ENCODE measurements at places on chromosomes 1 and 21.

DNA sequence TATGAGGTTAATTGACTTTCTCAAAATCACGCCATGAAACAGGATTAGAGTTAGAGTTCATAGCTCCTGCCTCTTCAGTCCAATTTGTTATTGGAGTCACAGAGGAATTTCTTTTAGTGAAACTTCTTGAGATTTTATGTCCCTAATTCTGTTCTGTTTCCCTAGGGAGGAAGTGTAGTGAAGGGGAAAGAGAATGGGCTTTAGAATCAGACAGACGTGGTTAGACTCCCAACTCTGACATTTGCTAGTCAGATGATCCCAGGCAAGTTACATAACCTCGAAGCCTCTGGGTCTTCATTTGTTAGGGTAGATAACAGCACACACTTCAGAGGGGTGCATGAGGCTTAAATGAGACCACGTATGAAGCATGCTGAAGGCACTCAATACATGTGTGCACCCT is 83.9 kb downstream of the ASTN1 start:
- no peak for DNase-seq

DNA sequence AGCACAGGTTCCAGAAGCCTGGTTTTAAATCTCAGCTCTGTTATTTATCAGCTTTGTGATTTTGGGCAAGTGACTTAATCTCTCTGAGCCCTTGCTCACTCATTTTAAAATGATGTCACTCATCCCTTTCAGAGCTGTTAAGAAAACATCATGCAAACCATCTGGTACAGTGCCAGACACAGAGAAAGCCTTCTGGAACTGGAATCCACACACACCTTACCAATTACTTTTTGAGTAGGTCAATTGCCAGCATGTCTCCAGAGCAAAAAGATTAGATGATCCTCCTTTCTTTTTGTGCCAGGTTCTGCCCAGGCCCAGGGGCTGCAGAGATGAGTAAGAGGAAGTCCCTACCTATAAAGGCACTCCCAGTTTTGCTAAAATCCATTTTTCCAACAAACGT is 61.3 kb downstream of the ROR1 start:
- DNase-seq, result no peak

GRCh38 chr1:6358757-6359201 is 34.8 kb downstream of the ACOT7 start:
- DNase-seq, result no peak

GRCh38 chr1:44433209-44433608 is 28.2 kb downstream of the RNF220 start:
- DNase-seq, result no peak

DNA sequence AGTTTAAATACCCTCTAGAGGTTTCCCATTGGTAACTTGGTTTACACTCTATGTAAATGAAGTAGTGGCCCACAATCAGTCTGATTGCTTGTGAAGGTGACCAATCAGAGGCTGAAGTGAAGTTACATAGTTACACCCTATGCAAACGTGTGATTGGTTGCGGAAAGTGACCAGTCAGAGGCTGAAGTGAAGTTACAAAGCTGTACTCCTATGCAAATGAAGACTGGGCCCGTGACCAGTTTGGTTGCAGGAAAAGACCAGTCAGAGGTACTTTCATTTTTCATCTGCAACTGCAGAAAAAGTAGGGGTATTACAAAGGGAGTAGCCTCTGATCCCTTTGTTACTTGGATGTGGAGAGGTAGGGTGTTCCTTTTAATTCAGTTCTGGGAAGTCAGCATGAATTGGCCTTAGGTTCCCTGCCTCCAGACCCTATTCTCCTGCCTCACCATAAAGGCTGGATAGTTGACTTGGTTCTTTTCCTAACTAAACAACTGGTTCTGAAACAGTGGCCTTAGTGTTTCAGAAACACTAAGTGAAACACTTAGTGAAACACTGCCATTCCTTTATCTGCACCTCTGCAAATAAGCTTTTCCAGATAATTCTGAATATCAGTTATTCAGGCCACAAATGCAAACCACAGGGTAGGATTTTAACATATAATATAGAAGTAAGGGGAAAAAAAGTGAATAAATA is 39.3 kb downstream of the MAGI3 start:
- no peak for DNase-seq

DNA sequence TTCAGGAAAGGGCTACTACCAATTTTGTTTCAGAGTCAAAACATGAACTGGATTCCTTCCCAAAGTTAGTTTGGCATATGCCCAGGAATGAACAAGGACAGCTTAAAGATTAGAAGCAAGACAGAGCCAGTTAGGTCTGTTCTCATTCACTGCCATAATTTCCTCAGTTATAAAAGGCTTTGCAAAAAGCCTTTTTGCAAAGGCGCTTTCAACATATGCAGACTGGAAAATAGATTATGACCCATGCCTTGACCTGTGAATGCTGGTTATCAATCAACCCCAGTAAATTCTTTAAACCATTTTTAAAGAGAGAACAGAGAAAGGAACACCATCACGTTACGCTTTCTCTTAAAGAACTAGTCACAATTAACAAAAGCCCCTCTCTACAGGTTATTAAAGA is 1.7 kb upstream of the FRRS1 start:
- DNase-seq, result no peak

- DNase-seq, result no peak
Observed at GRCh38 chr1:158952416-158952815, 21.1 kb downstream of the PYHIN1 start.

GRCh38 chr1:66296370-66296769 is 237.6 kb upstream of the SGIP1 start:
- no peak for DNase-seq

GRCh38 chr1:200684015-200684414 is 14.3 kb upstream of the DDX59 start:
- no peak for DNase-seq

GRCh38 chr21:37196847-37197246 is 70.3 kb downstream of the VPS26C start:
- DNase-seq, result no peak

DNA sequence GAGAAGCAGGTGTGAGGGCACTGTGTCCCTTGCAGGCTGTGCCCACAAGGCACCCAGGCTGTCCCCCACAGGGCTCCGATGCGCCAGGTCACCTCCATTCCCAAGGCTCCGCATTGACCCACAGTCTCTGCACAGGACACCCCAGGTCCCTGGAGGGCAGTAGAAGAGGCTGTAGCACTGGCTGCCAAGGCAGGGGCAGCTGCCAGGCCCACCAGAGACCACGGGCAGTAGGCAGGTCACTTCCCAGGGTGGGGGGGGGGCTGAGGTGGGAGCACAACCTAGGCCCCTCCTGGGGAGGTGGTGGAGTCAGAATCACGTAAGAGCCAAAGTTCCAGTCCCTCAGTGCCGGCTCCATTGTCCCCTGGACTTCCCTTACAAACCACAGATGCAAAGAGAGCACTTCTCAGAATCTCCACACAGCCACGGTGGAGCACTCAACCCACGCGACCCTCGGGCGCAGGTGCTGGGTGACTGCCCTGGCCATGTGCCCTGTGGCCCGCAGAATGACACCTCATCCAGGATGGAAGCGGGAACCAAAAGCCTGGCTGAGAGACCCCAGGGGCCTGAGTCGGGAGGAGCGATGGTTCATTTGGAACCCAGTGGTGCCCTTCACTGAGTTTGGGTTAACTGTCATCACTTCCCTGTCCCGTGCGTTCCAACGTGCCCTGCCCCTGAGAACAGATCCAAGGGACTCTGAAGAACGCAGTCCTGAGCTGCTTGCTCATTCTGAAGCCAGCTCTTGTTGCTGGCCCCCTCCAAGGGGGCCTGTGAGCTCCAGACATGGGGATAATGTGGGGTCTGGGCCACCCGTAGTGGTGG is 69.7 kb upstream of the PDE9A start:
- no peak for DNase-seq

- DNase-seq, result no peak
Observed at GRCh38 chr1:1876335-1876930, 14.5 kb downstream of the GNB1 start.

- no peak for DNase-seq
Observed at GRCh38 chr1:190906206-190906725, 428.6 kb upstream of the BRINP3 start.

- DNase-seq, result no peak
Observed at GRCh38 chr1:18351735-18352134, 129.0 kb upstream of the KLHDC7A start.

- no peak for DNase-seq
Observed at GRCh38 chr1:221286399-221286798, 407.2 kb downstream of the HLX start.

- no peak for DNase-seq
Observed at GRCh38 chr1:247386687-247387086, 29.3 kb upstream of the NLRP3 start.

GRCh38 chr21:42973309-42973990 is 912 bp upstream of the PKNOX1 start:
- DNase-seq, result peak; percentile 44

- DNase-seq, result no peak
Observed at GRCh38 chr1:102897557-102897956, 210.8 kb downstream of the COL11A1 start.

DNA sequence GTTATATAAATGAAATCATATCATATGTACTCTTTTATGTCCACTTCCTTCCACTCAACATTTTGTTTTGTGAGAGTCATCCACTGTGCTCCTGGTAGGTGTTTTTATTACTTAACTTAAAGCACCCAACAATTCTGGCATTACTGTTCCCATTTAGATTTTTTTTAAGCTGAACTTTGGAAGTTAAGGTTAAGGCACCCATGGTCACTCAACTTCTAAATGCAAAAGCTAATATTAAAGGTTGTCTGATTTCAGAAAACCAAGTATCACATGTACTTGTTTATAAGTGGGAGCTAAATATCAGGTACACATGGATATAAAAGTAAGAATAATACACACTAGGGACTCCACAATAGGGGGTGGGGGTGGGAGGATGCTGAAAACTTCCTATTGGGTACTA is 42.7 kb downstream of the SCMH1 start:
- DNase-seq, result no peak

GRCh38 chr1:228289996-228290881 is 82.4 kb downstream of the OBSCN start:
- peak; percentile 35 for DNase-seq

GRCh38 chr1:101219924-101220870 is 16.6 kb upstream of the S1PR1 start:
- DNase-seq, result no peak

DNA sequence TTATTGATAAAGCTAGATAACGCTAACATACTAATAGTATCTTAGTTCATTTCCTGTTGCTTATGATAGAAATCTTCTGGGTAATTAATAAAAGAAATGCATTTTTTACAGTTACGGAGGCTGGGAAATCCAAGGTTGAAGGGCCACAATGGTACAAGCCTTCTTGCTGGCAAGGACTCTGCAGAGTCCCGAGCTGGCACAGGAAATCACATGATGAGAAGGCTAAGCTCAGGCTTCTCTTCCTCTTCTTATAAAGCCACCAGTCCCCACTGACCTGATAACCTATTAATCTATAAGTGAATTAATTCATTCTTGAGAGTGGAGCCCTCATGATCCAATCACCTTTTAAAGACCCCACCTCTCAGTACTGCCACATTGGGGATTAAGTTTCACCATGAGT is 82.6 kb downstream of the GPR161 start:
- no peak for DNase-seq

GRCh38 chr1:185207170-185207569 is 50.2 kb downstream of the SWT1 start:
- DNase-seq, result no peak

- DNase-seq, result no peak
Observed at GRCh38 chr1:41876576-41877445, 41.9 kb downstream of the HIVEP3 start.

DNA sequence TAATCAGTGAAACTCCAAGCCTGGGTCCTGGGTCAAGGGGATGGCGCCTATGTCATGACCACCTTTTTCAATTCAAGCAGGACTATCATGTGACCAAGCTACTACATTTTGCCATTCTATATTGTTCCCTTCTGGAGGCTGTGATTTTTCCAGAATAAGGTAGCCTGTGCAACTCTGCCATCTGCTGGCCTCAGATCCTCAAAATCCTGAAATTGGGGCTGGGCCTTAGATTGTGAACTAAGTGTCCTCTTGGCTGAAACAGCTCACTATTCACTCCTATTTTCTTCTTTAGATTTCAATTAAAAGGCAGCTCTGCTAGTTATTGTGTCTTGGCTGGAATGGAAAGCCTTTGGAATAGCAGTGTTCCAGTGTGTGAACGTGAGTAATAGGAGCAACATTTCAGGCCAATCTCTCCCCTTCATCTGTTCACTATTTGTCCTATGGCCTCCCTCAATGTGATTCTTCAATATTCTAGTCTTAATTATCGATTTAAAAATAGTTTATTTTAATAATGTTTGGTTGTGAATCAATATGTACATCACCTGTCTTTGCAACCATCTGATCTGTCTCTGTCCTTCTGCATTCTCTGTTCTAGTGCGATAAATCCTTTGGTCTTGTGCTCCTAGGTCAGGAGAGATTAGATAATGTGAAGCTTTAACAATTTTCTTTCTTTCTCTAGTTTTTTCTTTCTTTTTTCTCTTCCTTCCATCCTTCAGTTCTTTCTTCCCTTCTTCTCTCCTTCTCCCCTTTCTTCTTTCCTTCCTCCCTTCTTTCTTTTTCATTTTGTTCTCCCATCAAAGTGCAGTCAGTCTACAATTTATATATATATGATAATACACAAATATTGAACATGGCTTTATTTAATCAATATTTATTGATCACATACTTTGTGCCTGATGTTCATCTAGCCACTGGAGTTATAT is 69.8 kb downstream of the CR1 start:
- DNase-seq, result no peak

- no peak for DNase-seq
Observed at GRCh38 chr1:116722016-116722838, 32.0 kb upstream of the CD2 start.

- DNase-seq, result no peak
Observed at GRCh38 chr1:3598522-3599285, 12.6 kb downstream of the MEGF6 start.

GRCh38 chr1:33343539-33343938 is 22.6 kb upstream of the A3GALT2 start:
- DNase-seq, result no peak

DNA sequence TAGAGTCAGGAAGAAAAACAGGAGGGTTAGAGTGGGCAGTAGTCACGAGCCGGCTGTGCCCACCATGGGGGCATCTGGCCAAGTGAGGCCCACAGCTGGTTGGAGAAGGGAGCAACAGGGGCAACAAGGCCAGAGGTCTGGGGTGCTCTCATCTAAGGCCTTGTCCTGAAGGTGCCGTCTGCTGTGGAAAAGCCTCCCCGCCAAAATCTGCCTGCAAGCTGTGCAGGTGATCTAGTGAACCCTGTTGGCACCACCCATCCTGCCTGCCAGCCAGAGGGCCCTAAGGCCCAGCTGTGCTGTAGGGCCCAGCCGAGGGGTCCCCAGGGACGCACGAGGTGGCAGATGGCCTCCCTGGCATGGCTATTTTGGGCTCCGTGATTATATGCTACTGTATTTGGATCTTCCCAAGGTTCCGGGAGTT is 51.3 kb downstream of the LGR6 start:
- DNase-seq, result no peak

GRCh38 chr1:208100906-208101305 is 143.3 kb downstream of the PLXNA2 start:
- DNase-seq, result no peak

All from Right ventricle myocardium inferior (tissue), 1 donor.